ENCODE measurements at places on chromosomes 4 and X. TPM values are rescaled to one million over a fixed set of nuclear protein-coding genes. Genes with fewer than 3 reads are reported as not detected.

FAM149A gene
- 10.8 TPM for total RNA-seq

RLIM gene
- total RNA-seq = 63.9 TPM

MAOA gene
- 4.7 TPM for total RNA-seq

SPATA4 gene
- not detected for total RNA-seq

ANXA10 gene
- 7.0 TPM for total RNA-seq

USP51 gene
- 2.2 TPM for total RNA-seq

PAGE4 gene
- total RNA-seq = not detected

DACH2 gene
- total RNA-seq = not detected

TEX13D gene
- total RNA-seq = not detected

GLRB gene
- total RNA-seq = 3.0 TPM

CMC4 gene
- 15.3 TPM for total RNA-seq

ETDA gene
- total RNA-seq = not detected

SPANXB1 gene
- total RNA-seq = not detected

RTL3 gene
- total RNA-seq = not detected

CYBB gene
- total RNA-seq = not detected

BTK gene
- total RNA-seq = not detected

FRG2 gene
- not detected for total RNA-seq

SORBS2 gene
- total RNA-seq = 2.8 TPM

MID2 gene
- total RNA-seq = 14.6 TPM

ZNF630 gene
- total RNA-seq = 2.0 TPM

SFRP2 gene
- 1.8 TPM for total RNA-seq

CDX4 gene
- total RNA-seq = not detected

SPIN2A gene
- total RNA-seq = not detected

POF1B gene
- not detected for total RNA-seq

SLC26A1 gene
- total RNA-seq = 0.27 TPM

SRPK3 gene
- total RNA-seq = not detected

CXorf49 gene
- total RNA-seq = not detected

SPARCL1 gene
- total RNA-seq = not detected

AMOT gene
- 11.0 TPM for total RNA-seq

UGT2B11 gene
- not detected for total RNA-seq

ITGB1BP2 gene
- 6.2 TPM for total RNA-seq

TEX13B gene
- not detected for total RNA-seq

MAGEA8 gene
- total RNA-seq = not detected

FRAS1 gene
- total RNA-seq = 1.9 TPM

RTL9 gene
- total RNA-seq = 1.5 TPM

ARX gene
- total RNA-seq = not detected

TCEAL7 gene
- total RNA-seq = 52.5 TPM

KCTD8 gene
- 1.1 TPM for total RNA-seq

NUDT6 gene
- 8.5 TPM for total RNA-seq

GRPR gene
- not detected for total RNA-seq

HSFX3 gene
- total RNA-seq = not detected

CACNA1F gene
- not detected for total RNA-seq

TEX13C gene
- not detected for total RNA-seq

EDNRA gene
- total RNA-seq = 10.8 TPM

GPRIN3 gene
- 0.49 TPM for total RNA-seq

IGBP1 gene
- total RNA-seq = 117 TPM

WDR45 gene
- total RNA-seq = 73.9 TPM

GPAT3 gene
- total RNA-seq = 10.7 TPM

WAS gene
- 0.09 TPM for total RNA-seq
